ENCODE measurements at places on chromosomes 16 and 17.

GRCh38 chr17:80189611-80190010 lies 19.8 kb downstream of the CARD14 start:
- no peak for DNase-seq

GRCh38 chr16:52066962-52067361 lies 480.0 kb downstream of the TOX3 start:
- DNase-seq, result no peak

GRCh38 chr17:13759518-13760335 lies 158.0 kb upstream of the HS3ST3A1 start:
- DNase-seq, result no peak

GRCh38 chr17:27764589-27764988 lies 35.7 kb downstream of the NOS2 start:
- DNase-seq, result no peak

DNA sequence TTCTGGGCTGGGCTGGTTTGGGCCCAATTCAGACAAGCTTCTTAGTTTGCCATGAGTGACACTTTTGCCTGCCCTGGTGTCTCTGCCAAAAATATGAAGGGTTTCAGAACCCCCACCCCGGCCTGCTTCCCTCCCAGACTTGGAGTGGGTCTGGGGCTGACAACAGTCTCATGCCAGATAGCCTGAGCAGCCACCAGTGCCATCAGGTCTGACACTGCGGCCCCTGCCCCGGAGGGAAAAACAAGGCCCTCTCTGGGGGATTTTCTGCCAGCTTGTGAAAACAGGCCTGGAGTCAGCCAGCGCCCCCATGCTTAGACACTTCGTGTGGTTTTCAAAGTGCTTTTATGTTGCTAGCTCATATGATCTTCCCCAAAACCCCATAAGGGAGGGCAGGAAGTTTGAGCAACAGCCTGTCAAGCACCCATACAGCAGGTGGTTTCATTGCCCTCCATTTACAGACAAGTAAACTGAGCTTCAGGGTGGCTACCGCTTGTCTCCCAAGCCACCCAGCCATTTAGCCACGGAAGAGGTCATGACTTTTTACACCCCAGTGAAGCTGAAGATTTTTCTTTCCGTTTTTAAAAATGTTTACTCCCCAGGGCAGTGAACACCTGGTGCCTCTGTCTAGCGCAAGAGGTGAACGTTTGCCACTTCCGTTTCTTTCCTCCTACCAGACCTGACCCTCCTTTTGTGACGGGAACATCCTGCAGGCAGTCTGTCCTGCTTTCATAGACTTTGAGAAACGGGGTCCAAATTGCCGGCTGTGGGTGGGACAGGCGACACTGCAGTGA lies 300.6 kb downstream of the SEC14L1 start:
- peak; percentile 71 for DNase-seq

All from activated naive CD8-positive, alpha-beta T cell treated with anti-CD3 and anti-CD28 coated beads for 36 hours (primary cell).